ENCODE measurements at places on chromosomes 13 and 19.

- DNase-seq: no peak
Observed at GRCh38 chr19:33047422-33047821, 17.3 kb downstream of the RHPN2 start.

DNA sequence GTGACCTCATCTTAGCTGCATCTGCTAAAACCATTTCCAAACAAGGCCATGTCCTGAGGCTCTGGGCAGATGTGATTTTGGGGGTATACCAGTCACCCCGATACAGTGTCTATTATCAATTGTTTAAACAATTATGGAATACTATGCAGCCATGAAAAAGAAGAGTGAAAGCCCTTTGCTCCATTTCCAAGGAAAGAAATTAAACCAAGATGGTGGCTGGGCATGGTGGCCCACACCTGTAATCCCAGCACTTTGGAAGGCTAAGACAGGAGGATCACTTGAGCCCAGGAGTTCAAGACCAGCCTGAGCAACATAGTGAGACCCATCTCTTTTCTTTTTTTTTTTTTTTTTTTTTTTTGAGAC is 763 bp downstream of the TEKTIP1 start:
- DNase-seq: no peak

DNA sequence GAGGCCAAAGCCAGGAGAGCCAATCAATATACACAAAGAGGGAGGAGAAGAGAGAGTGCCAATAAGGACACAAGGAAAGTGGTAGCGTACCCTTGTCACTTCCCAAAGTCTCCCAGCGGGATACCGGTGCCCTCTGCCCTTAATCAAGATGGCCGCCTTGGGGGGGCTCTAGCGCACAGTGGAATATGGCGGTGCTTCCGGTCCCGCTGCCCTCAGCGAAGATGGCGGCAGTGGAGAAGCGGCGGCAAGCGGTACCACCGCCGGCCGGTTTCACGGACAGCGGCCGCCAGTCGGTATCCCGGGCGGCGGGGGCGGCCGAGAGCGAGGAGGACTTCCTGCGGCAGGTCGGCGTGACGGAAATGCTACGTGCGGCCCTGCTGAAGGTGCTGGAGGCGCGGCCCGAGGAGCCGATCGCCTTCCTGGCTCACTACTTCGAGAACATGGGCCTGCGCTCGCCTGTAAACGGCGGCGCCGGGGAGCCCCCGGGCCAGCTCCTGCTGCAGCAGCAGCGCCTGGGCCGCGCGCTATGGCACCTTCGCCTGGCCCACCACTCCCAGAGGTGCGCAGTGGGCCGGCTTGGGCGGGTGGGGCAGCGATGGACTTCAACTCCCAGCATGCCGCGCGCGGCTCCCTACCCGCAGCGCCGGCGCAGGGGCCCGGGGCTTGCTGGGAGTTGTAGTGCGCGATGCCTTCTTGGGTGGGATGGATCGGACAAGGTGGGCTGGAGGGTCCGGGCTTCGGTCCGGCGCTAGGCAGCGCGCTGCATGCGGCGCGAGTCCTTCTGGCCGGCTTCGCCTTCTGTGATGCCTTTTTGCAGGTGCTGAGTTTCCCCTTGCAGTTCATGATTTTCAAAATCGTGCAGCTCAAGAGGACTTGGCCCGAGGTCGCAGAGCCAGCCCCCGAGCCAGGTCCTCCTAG is at the start of gene TPGS1:
TPGS1 (plus strand) TSS at position 212 of the 918 bp plus-strand sequence; CDS start at position 222, 10 bp downstream.
- DNase-seq: peak; percentile 85

DNA sequence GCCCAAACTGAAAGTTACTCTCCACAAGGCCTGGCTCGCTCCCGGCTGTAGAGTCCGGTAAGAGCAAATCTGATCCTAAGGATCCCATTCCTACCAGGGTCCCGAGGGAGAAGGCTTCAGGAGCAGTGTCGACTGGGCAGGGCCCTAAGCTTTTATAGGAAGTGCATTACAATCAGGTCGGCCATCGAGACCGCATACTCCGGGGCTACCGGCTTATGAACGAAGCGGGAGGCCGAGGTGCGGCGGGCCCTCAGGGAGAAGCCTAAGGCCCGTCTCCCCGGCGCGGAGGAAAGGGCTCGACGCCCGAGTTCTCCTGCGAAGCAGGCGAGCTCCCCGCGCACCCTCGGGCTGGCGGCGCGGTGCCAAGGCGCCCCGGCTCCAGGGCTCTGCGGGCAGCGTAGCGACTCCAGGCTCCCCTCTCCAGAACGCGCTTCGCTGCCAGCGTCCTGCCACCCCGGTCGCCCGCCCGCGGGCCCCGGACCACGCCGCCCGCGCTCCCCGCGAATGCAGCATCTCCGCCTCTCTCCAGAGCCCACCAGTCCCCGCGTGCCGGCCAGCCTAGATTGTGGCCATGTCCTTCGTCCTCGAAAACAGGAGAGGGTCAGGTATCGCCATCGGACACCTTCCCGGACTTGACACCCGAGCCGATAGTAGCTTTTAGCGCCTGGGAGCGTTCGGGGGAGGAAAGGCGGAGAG is 1.4 kb downstream of the EFNB2 start:
- peak; percentile 9 for DNase-seq

DNA sequence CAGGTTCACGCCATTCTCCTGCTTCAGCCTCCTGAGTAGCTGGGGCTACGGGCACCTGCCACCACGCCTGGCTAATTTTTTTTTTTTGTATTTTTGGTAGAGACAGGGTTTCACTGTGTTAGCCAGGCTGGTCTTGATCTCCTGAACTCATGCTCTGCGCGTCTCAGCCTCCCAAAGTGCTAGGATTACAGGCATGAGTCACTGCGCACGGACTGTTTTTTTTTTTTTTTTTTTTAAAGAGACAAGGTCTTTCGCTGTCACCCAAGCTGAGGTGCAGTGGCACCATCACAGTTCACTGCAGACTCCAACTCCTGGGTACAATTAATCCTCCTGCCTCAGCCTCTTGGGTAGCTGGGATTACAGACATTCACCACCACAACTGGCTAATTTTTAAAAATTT is 8.2 kb upstream of the ADAMTS10 start:
- DNase-seq: no peak

GRCh38 chr13:32642858-32643257 is 56.6 kb downstream of the PDS5B start:
- DNase-seq: no peak

GRCh38 chr13:76048131-76048530 is 412.0 kb downstream of the LMO7 start:
- DNase-seq: no peak

GRCh38 chr13:113945857-113946408 is 27.9 kb downstream of the C13orf46 start:
- no peak for DNase-seq

DNA sequence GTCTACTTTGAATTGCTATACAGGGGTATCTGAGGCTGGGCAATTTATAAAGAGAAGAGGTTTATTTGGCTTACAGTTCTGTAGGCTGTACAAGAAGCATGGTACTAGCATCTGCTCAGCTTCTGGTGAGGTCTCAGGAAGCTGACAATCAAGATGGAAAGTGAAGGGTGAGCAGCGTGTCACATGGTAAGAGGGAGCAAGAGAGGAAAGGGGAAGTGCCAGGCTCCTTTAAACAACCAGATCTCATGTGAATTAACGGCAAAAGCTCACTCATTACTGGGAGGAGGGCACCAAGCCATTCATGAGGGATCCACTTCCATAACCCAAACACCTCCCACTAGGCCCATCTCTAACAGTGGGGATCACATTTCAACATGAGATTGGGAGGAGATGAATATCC is 222.4 kb downstream of the TDRD3 start:
- DNase-seq: no peak

GRCh38 chr19:47122359-47123335 is 8.0 kb upstream of the SAE1 start:
- DNase-seq: no peak

- DNase-seq: no peak
Observed at GRCh38 chr13:50410921-50411746, 395.9 kb downstream of the KCNRG start.

DNA sequence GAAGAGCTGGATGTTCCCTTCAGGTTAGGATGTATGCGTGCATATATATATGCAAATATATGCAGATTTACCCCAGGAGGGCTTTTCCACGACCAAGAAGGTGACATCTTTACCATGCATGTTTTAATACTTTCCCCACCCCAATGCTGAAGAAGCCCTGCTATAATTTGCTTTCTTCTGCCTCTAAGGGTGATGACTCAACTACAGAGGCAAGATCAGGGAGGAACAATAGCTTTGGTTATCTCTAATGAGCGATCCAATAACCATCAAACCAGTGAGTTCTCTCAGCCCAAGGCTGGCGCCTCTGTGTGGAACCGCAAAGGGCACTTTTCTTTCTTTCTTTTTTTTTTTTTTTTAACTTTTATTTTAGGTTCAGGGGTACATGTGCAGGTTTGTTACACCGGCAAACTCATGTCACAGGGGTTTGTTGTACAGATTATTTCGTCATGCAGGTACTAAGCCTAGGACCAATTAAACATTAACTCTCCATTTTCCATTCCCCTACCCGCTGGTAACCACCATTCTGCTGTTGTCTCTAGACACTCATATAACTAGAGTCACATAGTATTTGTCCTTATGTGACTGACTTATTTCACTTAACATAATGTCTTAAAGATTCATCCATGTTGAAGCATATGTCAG is 25.7 kb upstream of the UBE2L5 start:
- no peak for DNase-seq

GRCh38 chr19:43721469-43722048 is 5.7 kb downstream of the IRGC start:
- no peak for DNase-seq

DNA sequence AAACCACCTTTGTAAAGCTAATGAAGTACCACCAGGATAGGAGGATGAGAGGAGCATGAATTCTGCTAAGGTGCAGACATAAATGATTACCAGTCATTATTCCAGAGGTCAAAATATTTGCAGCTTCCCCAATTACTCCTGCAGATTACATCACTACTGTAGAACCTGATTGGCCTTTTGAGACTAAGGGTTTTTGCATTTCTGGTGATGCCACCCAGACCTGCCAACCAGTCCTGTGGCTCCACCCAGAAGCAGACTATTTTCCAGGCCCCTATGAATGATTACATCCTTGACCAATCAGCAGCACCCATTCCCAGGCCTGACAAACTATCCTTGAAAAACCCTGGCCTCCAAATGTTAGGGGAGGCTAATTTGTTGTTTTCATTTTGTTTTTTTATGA is 11.2 kb upstream of the KCNC3 start:
- DNase-seq: no peak
